HCT116 (cell line): ENCODE measurements at places on chromosomes 6 and 20.
A peak's percentile ranks its signal among the peaks of the same experiment; 100 is the strongest.

- no peak for DNase-seq
These were observed 85.4 kb downstream of the HFE start for GRCh38 chr6:26172608-26172968.

DNA sequence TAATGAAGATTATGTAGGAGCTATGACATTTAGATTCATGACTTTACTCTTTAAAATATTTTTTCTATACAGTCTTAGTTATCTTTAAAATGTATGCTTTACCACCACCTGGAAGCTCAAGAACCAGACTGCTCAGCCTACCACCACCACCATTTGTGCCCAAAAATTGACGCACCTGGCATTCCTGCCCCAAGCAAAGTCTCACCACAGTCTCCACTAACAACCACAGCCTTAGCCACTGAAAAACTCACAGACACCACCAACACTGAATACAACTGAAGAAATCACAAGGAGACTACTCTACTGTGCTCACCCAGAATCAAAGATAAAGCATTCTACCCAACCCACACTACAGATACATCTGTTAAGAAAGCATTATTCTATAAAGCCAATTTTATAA is 201.9 kb upstream of the PDE10A start:
- no peak for DNase-seq

GRCh38 chr20:54093423-54094267 is 23.3 kb upstream of the BCAS1 start:
- DNase-seq = no peak

- no peak for DNase-seq
These were observed 53.3 kb downstream of the CCDC170 start for GRCh38 chr6:151546941-151547659.

DNA sequence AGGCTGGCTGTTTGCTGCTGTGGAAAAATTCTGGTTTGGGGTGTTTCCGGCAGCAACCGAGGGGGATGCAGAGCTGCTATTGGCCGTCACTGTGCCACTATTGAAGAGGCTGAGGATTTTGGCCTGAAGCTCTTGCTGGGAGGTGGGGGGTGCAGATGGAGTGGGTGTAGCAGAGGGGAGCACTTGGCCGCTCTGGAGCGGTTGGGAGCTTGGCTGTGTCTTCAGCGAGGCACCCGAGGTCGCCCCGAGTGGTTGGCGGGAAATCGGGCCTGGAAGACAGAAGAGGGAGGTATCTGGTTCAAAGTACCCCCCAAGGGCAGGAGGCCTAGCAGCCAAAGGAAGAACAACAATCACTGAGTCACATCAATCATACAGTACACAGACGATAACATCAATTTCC is 27.1 kb downstream of the NCOA5 start:
- DNase-seq = no peak

- DNase-seq = peak; percentile 32
These were observed at the start of gene MOCS1 for GRCh38 chr6:39934131-39934757. Gene MOCS1 (minus strand): TSS chr6:39934462. CDS start chr6:39934417, 45 bp downstream.

- no peak for DNase-seq
These were observed 56.0 kb downstream of the APCDD1L start for GRCh38 chr20:58459058-58459750.

- no peak for DNase-seq
These were observed 10.6 kb downstream of the TCF21 start for GRCh38 chr6:133899556-133899955.

DNA sequence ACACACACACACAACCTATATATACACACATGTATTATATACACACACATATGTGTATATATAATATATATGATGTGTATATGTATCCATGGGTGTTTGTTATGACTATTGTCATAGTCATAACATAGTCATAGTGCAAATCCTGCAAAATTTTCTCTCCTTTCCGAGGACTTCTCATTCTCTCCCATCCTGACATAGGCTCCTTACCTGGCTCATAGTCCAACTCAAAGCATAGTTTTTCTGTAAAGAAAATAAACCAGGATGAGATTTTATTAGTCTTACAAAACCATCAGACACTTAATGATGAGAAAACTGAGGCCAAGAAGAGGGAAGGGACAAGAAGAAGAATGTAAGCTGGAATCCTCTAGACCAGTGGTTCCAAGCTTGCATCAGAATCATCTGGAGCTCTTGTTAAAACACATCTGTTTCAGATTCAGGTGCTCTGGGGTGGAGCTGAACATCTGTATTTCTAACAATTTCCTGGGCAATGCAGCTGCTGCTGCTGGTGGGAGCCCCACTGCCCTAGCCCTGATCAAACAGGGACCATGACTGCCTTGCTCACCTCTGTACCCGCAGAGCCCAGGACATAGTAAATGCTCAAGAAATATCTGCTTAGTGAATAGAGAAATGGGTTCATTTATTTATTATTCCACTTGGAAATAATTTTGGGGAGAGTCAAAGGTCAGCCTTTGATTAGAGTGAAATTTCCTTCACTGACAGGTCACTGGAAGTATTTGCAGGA is 5.3 kb downstream of the TRIM10 start:
- DNase-seq = no peak

GRCh38 chr6:41577356-41578216 is 31.4 kb downstream of the FOXP4 start:
- peak; percentile 48 for DNase-seq

DNA sequence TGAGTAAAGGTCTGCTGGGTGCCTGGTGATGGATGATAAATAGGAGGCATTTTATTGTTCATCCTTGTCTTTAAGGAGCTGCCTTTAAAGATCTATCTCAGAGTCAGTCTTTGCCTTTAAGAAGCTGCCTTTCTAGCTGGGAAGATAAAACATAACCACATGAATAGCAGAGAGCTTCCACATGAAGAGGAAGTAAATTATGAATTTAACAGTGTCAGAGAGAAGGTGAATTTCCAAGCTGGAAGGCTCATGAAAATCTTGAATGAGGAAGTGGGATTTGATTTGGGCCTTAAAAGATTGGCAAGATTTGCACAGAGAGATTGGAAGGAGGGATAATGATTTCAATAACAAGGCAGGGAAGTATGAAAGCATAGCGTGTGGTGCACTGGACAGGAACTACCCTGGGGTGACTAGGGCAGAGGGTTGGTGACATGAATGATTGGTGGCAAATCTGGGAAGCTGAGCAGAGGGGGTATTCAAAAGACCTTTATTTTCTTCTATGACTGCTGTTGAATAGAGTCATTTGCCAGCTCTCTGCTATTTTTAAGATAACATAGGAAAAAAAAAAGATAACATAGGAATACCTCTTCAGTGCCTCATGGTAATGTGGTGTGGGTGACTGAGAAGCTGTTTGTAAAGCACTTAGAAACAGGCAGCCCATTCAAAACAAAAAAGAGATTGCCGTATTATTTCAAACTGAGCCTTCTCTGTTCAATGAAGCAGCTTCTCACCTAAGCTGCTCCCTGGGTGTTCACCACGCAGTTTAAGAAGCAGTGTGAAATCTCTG is 591.6 kb downstream of the PKHD1 start:
- DNase-seq = no peak

GRCh38 chr20:15047042-15047441 is 709.6 kb upstream of the FLRT3 start:
- DNase-seq = no peak

GRCh38 chr6:20029979-20030378 is 182.3 kb downstream of the MBOAT1 start:
- DNase-seq = no peak

DNA sequence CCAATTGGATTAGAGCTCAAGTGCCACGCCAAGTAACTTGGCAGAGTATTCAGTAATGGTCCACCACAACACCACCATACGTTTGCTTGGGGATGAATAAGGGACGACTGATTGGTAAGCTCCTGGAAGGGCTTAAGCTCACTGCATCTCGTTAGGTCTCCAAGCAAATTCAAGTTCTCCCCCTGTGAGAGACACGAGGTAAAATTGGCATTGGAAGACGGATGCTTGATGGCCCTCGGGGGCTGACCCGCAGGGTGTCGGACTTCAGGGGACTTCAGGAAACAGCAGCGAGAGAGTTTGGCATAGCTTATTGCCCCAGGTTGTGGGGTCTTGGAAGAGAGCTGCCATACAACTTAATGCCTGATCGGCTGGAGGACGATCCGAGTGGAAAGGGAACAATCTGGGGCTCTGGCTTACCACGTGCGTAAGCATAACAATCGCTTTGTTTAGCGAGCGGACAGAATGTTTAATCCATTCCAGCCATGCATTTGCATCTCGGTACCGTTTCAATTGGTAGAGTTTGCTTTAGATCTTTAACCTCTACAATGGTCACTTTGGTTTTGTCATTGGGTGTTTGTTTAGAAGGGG is 4.8 kb upstream of the ZNFX1 start:
- DNase-seq = no peak

- no peak for DNase-seq
These were observed 323.3 kb upstream of the RSPO3 start for GRCh38 chr6:126795161-126795560.

DNA sequence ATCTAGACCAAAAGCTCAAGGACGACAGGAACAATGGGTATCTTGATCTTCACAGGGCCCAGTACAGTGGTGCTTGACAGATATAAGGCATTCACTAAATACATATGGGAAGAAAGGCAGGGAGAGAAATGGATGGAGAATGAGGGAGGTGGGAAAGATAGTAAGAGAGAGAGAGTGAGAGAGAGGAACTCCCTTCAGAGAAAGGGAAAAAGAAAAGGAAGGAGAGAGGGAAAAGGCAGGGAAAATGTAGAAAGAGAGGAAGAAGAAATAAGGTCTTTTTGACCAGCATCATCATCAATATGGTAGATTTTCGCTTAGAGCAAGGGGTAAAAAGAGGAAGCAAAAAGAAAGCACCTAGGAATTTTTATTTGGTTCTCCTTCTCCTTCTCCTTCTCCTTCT is 760 bp upstream of the ANKRD66 start:
- no peak for DNase-seq

- DNase-seq = no peak
These were observed 19.8 kb downstream of the TAB2 start for GRCh38 chr6:149337320-149337719.

DNA sequence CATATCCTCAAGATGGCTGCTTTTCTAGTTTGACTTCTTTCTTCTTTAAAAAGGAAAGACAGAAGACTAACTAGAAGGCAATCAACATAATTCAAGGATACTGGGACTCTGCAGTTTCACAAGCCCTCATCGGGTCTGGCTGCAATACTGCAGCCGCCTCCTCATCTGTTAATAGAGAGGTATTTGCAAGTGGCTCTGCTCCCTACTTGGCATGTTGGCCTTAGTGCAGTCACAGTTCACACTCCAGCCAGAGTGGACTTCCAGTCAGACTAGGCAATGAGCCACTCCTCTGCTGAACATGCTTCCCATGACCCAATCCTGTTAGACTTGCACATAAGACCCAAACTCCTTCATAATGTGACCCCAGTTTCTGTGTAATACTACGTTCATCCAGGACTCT is 141.9 kb upstream of the ENPP5 start:
- DNase-seq = no peak

GRCh38 chr6:2940010-2940850 is 31.1 kb downstream of the SERPINB6 start:
- DNase-seq = no peak

GRCh38 chr6:112620812-112621569 is 273.9 kb downstream of the RFPL4B start:
- DNase-seq = no peak

- DNase-seq = no peak
These were observed 82.7 kb downstream of the EPM2A start for GRCh38 chr6:145652572-145652971.

- no peak for DNase-seq
These were observed 79.0 kb downstream of the SAMD3 start for GRCh38 chr6:130143709-130144108.

GRCh38 chr20:37781626-37782025 is 87.8 kb downstream of the CTNNBL1 start:
- DNase-seq = no peak

GRCh38 chr20:61014491-61014890 is 237.6 kb upstream of the CDH4 start:
- no peak for DNase-seq

- DNase-seq = no peak
These were observed 36.0 kb downstream of the SYNJ2 start for GRCh38 chr6:158017621-158018040.

DNA sequence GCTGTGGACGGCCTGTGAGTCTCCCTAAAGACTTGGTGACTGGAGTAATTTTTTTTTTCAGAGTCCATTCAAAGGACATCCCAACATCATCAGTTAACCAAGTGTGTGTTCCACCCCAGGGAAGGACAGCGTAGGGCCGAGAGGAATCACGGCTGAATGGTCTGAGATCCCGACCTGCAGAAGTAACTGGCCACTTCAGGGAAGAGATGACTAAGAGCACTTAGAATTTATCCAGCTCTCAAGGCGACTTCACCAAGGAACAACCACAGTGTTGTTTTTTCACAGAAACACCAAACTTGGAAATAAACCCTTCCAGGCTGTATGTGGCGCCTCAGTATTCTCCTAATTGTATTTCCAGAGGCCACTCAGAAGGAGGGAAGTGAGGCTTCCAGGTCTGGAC is 231.6 kb downstream of the FNDC1 start:
- DNase-seq = no peak

DNA sequence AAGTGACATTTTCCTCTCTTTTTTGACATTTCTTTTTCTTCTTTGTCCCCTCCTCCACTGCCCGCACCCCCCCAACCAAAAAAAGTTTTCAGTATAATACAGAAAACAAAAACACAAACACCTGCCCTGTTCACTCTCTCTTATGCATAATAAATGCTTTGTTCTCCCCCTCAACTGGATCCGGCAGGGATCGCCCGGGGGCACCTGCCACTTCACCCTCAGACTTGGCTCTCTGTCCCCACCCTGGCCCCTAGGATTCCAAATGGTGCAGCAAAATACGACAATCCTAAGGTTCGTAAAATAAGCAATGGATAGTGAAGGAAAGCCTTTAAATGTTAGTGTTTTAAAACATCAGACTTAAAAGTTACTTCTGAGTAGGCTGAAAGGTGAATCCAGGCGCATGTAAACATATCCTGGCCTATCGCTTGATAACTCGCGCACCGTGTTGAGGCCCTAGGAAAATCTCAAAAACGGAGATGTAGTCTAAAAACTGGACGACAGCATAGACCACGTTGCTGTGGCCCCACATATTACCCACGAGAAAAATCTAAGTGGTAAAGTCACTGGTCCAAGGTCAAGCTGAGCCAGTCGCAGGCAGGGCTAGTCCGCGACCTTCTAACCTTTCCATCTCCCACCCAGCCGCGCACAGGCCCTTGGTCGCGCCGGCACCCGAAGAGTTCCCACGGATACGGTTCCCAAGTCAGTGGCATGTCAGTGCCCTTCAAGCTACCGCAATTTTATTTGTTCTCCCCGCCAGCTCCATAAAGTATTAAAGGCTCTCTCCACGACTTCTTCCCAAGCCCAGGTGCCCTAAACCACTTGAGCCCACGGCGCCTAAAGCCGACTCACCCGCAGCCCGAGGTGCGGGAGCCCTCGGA is 130.8 kb downstream of the OGFRL1 start:
- DNase-seq = no peak

DNA sequence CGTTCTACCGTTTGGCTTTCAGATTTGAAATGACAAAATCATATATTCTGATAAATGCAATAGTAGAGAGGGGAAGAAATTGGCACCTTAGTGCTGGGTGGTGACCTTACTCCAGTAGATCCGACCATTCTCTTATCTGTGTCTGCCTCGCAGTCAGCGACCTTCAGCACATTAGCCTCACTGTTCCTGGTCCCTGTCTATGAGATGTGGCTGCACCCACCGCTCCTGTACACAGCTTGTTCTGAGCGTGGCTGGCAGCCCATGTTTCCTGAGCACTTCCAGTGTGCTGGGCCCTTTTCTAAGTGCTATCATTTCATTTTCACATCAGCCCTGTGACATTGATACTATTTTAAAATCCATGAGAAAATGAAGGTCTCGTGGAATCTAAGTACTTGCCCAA is 138.1 kb downstream of the TMEM242 start:
- no peak for DNase-seq

- no peak for DNase-seq
These were observed 57.7 kb downstream of the PPP1R14C start for GRCh38 chr6:150200428-150201100.

GRCh38 chr6:155080881-155081845 is 86.0 kb downstream of the TIAM2 start:
- DNase-seq = no peak
